ENCODE measurements at places on chromosomes 7 and 10.

GRCh38 chr10:63781226-63781625 lies 260.0 kb downstream of the REEP3 start:
- DNase-seq, result no peak

GRCh38 chr10:80518143-80518806 lies 19.4 kb upstream of the SH2D4B start:
- no peak for DNase-seq

DNA sequence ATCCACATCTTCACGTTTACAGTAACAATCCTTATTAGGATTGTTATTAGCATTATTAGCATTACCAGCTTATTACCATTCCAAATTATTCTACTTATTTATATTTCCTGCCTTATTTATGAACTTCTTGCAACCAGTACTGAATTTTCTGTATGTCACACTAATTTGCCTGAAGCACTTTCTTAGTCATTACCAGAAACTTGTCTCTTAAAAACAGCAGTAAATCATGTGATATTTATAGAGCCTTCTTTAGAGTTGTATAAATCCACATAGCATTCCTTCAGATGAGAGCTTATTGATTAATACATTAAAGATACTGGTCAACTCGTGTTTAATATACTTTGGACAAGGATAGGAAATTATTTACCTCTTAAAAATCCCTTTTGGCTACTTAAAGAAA lies 618.6 kb downstream of the SUGCT start:
- no peak for DNase-seq

DNA sequence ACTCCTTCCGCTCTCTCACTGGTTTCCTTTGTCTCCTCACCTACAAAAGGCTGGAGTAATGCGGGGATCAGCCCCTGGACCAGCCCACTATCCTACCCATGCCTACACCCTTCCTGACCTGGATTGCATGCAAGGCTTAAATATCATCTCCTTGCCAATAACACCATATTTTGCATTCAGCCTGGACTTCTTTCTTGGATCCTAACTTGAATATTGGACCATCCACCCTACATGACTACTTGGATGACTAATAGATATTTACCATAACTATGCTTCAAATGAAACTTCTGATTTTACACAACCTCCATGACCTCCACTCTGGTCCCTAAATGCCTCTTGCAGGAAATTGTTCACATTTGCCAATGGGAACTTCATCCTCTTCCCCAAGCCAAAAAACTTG lies 188.3 kb upstream of the AKR1E2 start:
- DNase-seq, result no peak

- no peak for DNase-seq
Measured at GRCh38 chr7:7370076-7370475, 165.6 kb downstream of the COL28A1 start.

- peak; percentile 81 for DNase-seq
Measured at GRCh38 chr10:72688208-72688651, 3.7 kb upstream of the MCU start.

DNA sequence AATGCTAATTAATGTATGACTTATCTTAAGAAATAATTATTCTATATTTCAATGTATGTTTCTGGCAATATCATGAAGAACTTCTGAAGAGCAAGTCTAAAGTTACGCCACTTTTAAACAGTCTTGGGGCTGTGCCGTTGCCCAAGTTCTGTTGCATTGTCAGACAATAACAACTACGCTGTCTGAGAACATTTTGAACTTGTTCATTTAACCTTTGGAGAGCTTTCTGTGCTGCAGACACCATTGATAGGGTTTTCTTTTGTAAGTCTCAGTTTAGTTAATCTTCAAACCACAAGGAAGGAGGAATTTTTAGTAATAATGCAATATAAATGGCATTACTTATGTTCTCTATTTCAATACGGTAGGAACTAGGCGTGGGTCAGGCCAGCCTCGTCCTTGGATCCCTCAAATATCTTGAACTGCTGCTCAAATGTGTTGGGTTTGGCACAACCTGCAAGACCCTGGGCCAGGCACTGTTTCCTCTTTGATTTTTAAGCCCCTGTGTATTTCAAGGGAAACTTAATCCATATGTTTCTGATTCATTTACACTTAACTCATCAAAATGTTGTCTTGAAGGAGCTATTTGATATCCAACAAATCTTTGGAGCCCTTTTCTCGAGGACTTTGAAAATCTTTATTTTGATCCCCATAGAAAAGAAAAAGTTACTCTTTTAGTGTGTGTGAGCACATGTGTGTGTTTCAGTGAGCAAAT lies 215.5 kb downstream of the INHBA start:
- no peak for DNase-seq

DNA sequence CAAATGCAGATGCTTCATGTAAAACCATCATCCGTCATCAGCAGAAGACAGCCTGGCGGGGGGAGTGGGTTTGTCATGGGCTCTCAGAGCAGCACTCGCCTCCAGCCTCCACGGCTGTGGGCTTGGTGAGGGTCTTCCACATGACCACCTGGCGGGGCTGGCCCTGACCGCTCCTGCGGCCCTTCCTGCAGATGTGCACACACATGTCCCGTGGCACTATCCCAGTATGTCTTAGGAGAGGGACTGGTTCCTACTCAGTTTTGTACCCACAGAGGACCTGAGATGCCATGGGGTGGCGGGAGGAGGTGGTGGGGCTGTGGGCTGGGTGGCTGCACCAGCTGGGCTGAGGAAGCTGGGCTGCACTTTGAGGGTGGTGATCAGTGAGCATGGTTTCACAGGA lies 4.7 kb downstream of the IDI2 start:
- DNase-seq, result no peak

GRCh38 chr10:44392420-44392819 lies 7.5 kb upstream of the CXCL12 start:
- DNase-seq, result no peak

DNA sequence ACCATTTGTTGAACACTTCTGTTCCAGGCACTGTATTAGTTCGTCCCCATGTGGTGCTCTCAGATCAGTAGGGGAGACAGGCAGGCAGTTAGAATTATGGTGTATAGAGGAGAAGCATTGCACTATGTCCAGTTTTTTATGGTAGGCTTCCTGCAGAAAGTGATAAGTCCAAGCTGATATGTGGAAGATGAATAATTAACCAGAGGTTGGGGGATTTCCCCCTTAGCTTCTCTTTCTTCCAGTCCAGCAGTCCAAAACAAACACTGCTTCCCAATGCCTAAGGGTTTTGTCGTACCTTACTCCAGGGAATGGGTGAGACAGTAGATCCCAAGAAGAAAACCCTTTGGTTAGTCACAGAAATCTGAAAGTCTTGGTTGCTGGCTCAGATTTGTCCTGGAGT lies 19.2 kb downstream of the HIF1AN start:
- DNase-seq, result no peak

GRCh38 chr10:75401569-75402485 lies at the start of gene ZNF503:
ZNF503 (minus strand) TSS chr10:75401764; CDS start chr10:75401419, 345 bp downstream.
- DNase-seq, result peak; percentile 83

DNA sequence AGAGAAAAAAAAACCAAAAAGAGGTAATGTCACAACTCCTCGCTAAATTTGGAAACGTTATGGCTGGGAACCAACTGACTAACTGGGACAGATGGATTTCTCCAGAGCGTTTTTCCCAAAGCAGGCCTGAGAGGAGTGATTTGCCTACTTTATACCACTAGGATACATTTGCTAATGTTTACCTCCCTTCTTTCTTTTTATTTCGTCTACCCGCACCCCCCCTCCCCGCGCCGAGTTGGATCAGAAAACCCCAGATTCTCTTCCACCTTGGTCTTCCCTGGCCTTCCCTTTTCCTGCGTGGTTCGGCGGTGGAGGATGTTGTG lies 7.2 kb downstream of the CPA2 start:
- no peak for DNase-seq

DNA sequence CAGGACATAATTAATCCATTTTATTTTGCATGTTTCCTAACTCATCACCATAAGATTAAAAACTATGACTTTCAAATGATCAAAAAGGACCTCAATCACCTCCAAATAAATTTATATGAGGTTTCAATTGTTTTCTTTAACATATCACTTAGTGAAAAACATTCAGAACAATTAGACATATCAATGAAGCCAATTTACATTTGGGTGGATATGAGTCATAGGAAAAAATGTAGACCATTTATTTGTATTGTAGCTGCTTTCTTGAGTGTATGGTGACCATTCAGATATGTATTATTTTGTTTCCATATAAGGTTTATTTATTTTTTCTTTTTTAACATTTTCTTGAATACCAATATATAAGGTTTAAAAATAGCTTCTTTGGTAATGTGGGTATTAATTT lies 13.3 kb upstream of the EXOC6 start:
- DNase-seq, result no peak

- DNase-seq, result no peak
Measured at GRCh38 chr10:2898509-2898860, 168.9 kb upstream of the PFKP start.

GRCh38 chr7:57181281-57181680 lies 49.0 kb upstream of the ZNF479 start:
- DNase-seq, result no peak

DNA sequence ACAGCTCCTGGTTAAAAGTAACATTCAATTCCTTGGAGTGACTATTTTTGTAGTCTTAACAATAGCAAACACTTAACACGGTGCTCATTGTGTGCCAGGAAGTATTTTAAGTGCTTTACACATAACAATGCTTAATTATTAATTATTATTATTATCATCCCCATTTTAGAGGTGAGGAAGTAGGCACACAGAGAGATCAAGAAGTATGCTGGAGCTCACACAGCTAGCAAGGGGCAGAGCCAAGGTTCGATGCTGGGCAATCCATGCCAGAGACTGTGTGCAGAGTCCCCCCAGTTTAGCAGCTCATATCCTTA lies 48.2 kb upstream of the SMNDC1 start:
- DNase-seq, result no peak

DNA sequence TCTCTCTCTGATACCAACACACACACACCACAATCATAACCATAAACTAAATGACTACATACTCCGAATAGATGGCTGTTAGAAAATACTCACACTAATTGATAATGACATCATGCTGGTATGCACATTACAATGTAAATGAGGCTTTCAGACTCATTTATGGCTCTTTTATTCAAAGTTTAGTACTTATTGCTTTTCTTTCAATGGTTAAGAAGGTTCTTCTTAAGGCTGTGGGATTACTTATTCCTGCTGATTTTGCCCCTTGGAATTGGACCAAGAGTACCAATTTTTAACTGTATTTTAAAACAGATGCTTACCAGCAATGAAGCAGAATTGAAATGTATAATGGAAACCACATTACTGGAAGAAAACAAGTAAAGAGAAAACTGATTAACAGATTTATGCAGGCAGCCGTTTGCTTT lies 20.6 kb upstream of the CABCOCO1 start:
- no peak for DNase-seq

- DNase-seq, result peak; percentile 58
Measured at GRCh38 chr10:62076891-62077290, 175.4 kb downstream of the ARID5B start.

DNA sequence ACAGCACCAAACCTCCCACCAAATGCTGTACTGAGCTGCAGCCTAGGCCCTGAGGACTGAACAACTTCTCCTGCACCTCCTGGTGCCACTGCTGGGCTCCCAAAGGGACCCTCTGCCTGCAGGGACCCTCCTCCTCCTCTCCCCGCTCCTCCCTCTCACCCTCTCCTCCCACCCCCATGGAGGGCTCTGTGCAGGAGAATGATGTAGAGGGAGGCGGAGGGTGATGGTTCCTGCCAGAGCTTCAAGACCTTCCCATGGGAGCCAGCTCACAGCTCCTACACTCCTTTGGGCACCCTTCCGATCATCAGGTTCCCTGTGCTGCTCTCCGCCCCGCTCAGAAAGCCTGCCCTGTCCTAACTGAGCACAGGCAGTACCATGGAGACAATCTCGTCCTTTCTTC lies 97.7 kb downstream of the PRKAG2 start:
- no peak for DNase-seq

DNA sequence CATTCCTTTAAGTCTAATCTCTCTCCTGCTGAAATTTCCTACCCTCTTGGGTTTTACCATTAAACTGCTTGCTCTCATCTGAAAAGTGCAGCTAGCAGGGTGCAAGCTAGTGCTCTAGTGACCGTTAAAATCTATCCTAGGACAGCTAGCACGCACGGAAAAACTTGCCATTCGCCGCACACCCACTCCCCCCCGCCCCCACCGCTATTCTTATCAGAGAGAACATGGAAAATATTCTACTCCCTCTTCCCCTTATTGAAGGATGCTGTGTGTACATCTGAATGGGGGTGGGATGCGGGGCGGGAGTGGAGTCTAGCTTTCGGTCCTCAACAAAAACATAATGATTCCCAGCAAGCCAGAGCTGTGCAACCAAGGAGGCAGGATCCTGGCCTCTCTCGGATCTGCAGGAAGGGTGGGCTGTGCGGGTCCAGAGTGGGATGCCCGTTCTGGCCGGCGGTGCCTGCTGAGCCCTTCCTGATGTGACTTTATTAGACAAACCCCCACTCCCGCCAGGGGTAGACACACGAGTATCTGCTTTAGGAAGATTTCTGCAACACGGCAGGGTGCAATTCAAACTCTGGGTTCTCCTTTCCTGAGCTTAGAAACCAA lies 1.1 kb upstream of the ADRA2A start:
- no peak for DNase-seq

- no peak for DNase-seq
Measured at GRCh38 chr7:141590666-141591065, 39.5 kb downstream of the AGK start.

- no peak for DNase-seq
Measured at GRCh38 chr7:5333121-5334045, 50.6 kb downstream of the SLC29A4 start.

DNA sequence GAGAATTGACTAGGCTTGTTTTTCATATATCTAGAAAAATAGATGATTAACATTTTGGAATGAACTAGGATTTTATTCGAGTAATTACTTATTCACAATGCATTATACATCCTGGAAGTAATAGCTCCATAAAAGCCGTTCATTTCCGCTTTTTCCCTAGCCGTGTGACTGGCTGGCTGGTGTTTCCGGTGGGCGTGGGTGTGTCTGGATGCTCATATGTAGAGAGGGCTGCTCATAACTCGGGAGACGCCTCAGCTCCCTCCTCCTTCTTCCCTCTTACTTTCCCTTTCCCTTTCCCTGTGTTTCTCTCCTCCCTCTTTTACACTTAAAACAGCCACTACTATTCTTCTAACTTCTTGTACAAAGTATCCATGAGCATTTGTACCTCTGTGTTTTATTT lies 187.7 kb upstream of the VSTM2A start:
- no peak for DNase-seq

DNA sequence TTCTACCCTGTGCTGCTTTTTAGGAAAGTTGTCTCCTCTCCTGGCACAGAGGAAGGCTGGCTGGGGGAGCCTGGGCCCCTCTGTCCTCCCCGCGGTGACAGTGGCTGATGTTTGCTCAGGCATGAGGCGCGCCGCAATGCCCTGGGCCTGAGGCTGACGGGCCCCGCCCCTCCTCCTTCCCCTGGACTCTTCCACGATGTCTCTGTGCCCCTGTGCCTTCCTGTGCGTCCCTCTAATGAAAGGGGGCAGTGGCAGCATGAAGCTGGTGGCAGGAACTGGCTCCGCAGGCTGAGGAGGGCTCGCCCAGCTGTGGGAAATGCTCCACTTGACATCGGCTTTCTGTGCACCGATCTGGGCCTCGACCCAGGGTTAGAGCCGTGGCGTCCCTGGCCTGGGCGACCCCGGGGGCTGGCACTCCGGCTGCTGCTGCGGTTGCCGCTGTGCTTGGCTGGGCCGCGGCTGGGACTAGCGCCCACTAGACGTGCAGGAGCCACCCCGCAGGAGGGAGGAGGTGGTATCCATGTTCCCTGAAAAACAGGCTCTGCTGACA lies 67.9 kb downstream of the ZNF680 start:
- no peak for DNase-seq

GRCh38 chr7:78143661-78144060 lies 345.1 kb downstream of the PHTF2 start:
- no peak for DNase-seq

Measured in HS-5 (cell line).